ENCODE measurements at places on chromosomes 5 and 9. TPM values are rescaled to one million over a fixed set of nuclear protein-coding genes. Genes with fewer than 3 reads are reported as not detected.
A peak's percentile ranks its signal among the peaks of the same experiment; 100 is the strongest.

GRCh38 chr9:27292659-27293405 is 4.1 kb downstream of the EQTN start:
- DNase-seq = no peak
- no peak overlapping the region for H3K27ac ChIP-seq
- H3K4me1 ChIP-seq = no peaks in the 10 kb centered on the region

DNA sequence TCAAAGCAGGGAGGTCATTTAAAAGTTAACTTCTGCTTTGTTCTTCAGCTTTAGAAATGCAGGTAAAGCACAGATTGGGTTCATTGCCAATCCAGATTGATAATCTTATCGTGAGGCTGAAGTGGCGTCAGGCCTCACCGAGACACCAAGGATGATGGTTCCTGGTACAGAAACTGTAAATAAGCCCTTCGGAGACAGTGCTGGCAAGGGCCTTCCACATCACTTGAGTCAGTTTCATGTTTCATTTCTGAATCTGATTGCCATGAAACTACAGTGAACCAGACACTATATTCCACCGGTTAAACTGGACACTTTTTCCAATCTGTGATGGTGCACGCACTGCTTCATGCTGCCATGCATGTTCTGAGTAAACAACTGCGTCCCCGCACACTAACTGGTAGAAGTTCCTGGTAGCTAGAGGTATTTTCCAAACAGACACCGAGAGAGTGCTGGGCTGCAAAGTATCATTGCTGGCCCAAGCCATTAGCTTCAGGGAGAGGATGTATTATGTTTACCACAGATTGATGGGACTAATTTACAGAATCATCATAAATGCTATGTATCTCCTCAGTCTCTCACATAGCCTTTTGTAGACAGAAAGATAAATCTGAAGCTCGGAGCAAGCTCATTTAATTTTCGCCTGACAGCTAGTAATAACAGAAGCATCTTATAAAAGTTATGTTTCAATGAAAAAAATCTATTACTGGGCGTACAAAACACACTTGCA is 336.1 kb downstream of the GLIS3 start:
- no peak overlapping the region for H3K4me3 ChIP-seq
- H3K36me3 ChIP-seq = no peaks in the 10 kb centered on the region
- no peak overlapping the region for H3K27ac ChIP-seq
- no peaks in the 10 kb centered on the region for H3K4me1 ChIP-seq

GRCh38 chr5:167489202-167489601 is 802.2 kb upstream of the WWC1 start:
- DNase-seq = no peak
- H3K36me3 ChIP-seq = no peaks in the 10 kb centered on the region
- no peaks in the 10 kb centered on the region for H3K4me1 ChIP-seq
- H3K27ac ChIP-seq = no peak overlapping the region
- H3K4me3 ChIP-seq = no peak overlapping the region

DNA sequence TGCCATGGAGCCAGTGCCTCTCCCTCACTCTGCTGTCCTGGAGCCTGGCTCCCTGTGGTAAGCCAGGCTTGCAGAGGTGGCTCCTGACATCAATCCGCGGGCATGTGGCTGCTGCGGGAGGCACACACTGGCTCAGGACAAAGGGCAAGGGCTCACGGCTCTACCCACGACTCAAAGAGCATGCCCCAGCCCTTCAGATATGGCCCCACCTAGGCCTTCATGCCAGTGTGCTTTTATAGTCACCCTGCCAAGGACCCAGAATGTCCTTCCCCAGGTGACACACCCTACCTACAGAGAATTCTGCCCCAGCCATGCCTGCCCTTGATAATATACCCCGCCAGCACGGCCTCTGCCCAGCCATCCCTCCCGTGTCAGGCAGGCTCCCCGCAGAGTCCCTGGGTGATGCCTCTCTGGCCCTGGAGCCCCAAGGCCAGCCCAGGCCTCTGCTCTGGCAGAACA is 1.6 kb downstream of the MGAT4B start:
- H3K27me3 ChIP-seq = no peaks in the 10 kb centered on the region
- H3K4me1 ChIP-seq = peaks cover 7% of the 10 kb centered on the region
- DNase-seq = peak; percentile 74
- H3K4me3 ChIP-seq = peak overlapping the region; percentile 89
- H3K36me3 ChIP-seq = peaks cover 49% of the 10 kb centered on the region
- H3K27ac ChIP-seq = peak overlapping the region; percentile 100

DNA sequence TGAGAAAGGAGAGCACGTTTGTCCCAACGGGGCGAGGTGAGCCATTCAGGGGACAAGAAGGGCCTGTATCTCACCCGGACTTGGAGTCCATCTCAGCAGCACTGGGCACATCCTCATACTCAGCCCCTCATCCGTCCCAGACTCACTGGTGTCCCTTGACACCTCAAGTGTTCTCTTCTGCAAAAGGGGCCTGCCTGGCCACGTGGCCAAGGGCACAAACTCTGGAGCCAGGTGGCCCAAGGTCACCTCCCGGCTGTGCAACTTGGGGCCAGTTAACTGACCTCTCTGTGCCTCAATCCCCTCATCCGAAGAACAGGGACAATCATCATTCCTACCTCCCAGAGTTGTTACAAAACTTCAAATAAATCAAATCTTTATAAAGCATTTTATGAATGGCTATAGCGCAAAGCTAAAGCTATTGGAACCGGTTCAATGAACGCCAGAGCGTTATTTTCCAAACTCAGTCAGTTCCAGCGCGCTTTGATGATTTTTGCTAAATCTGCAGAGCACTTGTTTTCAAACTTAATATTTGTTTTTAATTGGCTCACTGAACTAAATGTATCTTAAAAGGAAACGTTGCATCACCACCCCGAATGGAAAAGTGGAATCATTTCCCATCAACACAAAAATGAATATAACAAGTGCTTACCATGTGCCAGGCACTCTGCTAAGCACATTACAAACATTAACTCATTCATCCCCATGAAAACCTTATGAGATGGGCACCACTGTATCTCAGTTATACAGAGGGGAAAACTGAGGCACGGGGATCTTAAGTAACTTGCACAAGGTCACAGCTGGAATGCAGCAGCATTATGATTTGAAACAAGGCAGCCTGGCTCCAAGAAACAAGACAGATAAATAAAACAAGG is 49.3 kb downstream of the DUSP1 start:
- H3K4me1 ChIP-seq = no peaks in the 10 kb centered on the region
- no peaks in the 10 kb centered on the region for H3K36me3 ChIP-seq
- H3K4me3 ChIP-seq = no peak overlapping the region
- no peak overlapping the region for H3K27ac ChIP-seq

DNA sequence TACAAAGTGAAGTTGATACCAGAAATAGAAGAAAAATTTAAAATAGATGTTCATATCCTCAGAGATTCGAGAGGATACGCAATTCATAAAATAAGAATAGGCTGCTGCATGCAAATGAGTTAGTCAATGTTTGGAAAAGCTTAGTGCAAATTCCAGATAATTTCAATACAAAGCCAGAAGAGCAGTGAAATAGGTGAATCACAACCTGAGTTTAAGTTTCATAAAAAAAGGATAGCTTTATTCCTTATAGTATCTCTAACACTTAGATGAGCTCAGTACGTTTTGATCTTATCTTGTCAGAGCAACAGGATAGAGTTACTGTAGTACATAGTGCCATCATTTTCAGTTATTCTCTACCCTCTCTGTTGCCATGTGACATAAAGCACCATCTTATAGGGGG is 653.4 kb upstream of the ZNF608 start:
- H3K27ac ChIP-seq = no peak overlapping the region
- DNase-seq = no peak
- H3K4me3 ChIP-seq = no peak overlapping the region
- H3K36me3 ChIP-seq = no peaks in the 10 kb centered on the region
- H3K4me1 ChIP-seq = no peaks in the 10 kb centered on the region
- H3K27me3 ChIP-seq = no peaks in the 10 kb centered on the region

DNA sequence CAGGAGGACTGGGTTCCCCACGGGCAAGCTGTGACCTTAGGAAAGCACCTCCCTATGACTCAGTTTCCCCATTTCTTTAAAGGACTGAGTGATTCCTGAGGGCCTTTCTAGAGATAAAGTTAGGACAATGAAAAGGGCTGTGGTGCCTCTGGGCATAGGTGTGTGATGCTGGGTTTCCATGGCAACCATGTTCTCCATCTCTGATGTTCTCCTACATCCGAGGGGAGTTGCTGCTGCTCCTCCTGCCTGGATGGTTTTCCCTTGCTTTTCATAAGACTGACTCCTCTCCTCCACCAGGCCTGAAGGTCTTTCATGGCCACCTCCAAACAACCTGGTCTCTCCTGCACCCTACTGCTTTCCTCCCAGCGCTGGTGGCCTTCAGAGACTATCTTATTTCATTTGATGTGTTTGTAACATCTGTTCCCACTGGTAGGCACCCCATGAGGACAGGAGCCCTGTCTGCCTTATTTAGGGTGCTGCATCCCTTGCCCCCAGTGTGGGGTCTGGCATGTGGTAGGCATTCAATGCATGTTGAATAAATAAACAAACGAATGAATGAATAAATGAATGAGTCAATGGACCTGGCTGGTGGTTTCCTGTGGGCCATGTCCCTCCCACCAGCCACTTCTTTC is 112.2 kb upstream of the HAND1 start:
- no peaks in the 10 kb centered on the region for H3K4me1 ChIP-seq
- no peaks in the 10 kb centered on the region for H3K36me3 ChIP-seq
- H3K27me3 ChIP-seq = no peaks in the 10 kb centered on the region
- no peak for DNase-seq
- no peak overlapping the region for H3K27ac ChIP-seq

- H3K27me3 ChIP-seq = no peaks in the 10 kb centered on the region
- DNase-seq = no peak
- no peaks in the 10 kb centered on the region for H3K36me3 ChIP-seq
Measured at GRCh38 chr5:136020001-136020382, 8.8 kb upstream of the TGFBI start.

GRCh38 chr5:150458802-150459557 is 9.4 kb upstream of the RPS14 start:
- H3K27ac ChIP-seq = no peak overlapping the region
- H3K4me3 ChIP-seq = no peak overlapping the region
- DNase-seq = peak; percentile 88
- no peaks in the 10 kb centered on the region for H3K27me3 ChIP-seq
- H3K4me1 ChIP-seq = peaks cover 6% of the 10 kb centered on the region
- H3K36me3 ChIP-seq = no peaks in the 10 kb centered on the region

- H3K4me1 ChIP-seq = peaks cover 5% of the 10 kb centered on the region
- no peaks in the 10 kb centered on the region for H3K27me3 ChIP-seq
- H3K36me3 ChIP-seq = no peaks in the 10 kb centered on the region
- H3K4me3 ChIP-seq = no peak overlapping the region
Measured at GRCh38 chr5:36945687-36946086, 69.1 kb downstream of the NIPBL start.

The PCDHB4 gene
- polyA plus RNA-seq = not detected

The CDC20B gene
- polyA plus RNA-seq = 0.04 TPM

The CSNK1G3 gene
- 21.7 TPM for polyA plus RNA-seq

The TUSC1 gene
- 8.3 TPM for polyA plus RNA-seq

The ITK gene
- polyA plus RNA-seq = 2.7 TPM
